ENCODE measurements at places on chromosomes 2 and 18.

- no peak for DNase-seq
These were observed 90.5 kb downstream of the PMAIP1 start for GRCh38 chr18:59990121-59990823.

GRCh38 chr2:6576302-6576701, 289.4 kb downstream of the CMPK2 start:
- DNase-seq = no peak

DNA sequence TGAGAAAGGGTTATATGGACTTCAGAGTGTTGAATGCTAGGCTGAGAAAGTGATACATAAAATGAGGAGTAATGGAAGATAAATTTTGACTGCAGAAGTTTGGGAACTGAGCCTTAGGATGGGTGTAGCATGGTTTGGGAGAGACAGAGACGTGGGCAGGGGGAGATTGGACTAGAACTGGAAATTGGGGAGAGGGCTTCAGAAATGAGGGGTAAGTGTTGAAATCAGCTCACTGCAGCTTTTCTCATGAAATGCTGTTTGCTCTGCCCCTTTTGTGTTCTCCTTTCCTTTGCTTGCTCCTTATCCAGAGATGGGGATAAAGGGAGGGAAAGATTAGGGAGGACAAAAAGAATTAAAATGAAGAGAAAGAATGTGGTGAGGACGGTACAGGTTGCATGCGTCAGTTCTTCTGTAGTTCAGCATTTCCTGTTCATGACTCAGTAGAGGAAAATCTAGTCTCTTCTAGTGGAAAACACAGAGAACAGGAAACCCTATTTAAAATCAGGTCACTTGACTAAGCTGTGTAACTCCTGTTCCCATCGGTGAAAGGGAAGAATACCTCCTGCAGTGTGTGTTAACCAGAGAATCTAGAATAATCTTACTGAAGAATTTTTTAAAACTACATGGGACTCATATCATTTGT, 105.6 kb downstream of the CRIM1 start:
- no peak for DNase-seq

GRCh38 chr2:157336137-157337010, 10.8 kb upstream of the ERMN start:
- DNase-seq = no peak

DNA sequence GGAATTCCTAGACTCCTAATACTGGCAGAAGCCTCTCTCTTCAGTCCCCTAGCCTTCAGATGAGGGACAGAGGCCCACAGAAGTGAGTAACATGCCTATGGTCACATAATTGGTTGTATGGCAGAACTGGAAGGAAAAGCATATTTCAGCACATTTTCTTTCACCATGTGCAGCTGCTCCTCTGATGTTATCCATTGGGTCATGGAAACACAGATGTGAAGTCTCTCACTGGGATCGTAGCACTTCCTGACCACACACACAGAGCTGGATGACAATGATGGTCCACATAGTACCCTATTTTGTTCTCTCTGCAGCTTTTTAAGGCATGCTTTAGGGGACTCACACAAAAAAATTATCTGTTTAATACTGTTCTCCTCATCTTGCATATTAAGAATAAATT, 24.5 kb downstream of the MYO3B start:
- no peak for DNase-seq

GRCh38 chr2:97267411-97268074, 154.6 kb downstream of the ANKRD36 start:
- DNase-seq = no peak

GRCh38 chr2:208280234-208280633, 14.2 kb downstream of the PIKFYVE start:
- DNase-seq = no peak

- no peak for DNase-seq
These were observed 202.4 kb downstream of the FBXO15 start for GRCh38 chr18:73945130-73945792.

DNA sequence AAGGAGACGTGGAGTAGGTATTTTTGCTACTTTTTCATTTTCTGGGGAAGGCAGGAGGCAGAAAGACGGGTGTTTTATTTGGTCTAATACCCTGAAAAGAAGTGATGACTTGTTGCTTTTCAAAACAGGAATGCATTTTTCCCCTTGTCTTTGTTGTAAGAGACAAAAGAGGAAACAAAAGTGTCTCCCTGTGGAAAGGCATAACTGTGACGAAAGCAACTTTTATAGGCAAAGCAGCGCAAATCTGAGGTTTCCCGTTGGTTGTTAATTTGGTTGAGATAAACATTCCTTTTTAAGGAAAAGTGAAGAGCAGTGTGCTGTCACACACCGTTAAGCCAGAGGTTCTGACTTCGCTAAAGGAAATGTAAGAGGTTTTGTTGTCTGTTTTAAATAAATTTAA, 3.4 kb downstream of the FZD7 start:
- no peak for DNase-seq

- no peak for DNase-seq
These were observed 49.0 kb upstream of the MC4R start for GRCh38 chr18:60421356-60422118.

GRCh38 chr2:127986548-127987079, 41.2 kb downstream of the SAP130 start:
- DNase-seq = no peak

- no peak for DNase-seq
These were observed 54.6 kb upstream of the NFU1 start for GRCh38 chr2:69491864-69492263.

- DNase-seq = no peak
These were observed 1154.8 kb upstream of the ZEB2 start for GRCh38 chr2:145674705-145675104.

DNA sequence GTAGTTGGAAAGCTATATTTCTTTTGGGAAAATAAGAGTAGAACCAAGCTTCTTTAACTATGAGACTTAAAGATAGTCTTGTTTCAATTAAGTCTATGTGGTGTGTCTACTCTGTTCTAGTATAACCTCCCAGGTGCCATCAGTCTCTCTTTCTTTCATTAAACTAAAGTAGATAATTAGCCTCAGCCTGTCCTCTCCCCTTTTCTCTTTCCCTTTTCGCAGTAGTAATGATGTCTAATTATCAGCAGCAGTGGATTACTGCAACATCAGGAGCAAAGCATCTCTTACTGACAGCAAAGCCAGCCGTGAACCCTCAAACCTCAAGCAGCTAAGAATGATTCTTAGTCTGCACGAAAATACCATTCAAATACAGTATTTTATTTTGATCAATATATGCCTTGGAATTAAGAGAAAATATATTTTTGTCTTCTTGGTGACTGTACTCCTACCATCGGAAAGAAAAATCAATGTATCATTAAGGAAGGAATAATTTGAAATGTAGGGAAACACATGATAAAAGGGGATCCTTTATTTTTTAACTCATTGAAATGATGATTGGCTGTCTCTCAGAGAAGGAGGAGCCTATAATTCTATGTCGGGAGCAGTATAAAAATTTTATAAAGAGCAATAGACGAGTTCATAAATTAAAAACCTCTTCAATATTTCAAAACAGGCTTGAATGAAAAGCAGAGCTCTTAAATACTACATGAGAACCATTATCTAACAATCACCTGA, 4.5 kb downstream of the NOL4 start:
- no peak for DNase-seq

- DNase-seq = no peak
These were observed 95.5 kb upstream of the AGAP1 start for GRCh38 chr2:235398321-235398720.

GRCh38 chr2:39524756-39525635, 87.9 kb upstream of the MAP4K3 start:
- DNase-seq = no peak

GRCh38 chr2:208892203-208892602, 485.6 kb downstream of the PTH2R start:
- no peak for DNase-seq

DNA sequence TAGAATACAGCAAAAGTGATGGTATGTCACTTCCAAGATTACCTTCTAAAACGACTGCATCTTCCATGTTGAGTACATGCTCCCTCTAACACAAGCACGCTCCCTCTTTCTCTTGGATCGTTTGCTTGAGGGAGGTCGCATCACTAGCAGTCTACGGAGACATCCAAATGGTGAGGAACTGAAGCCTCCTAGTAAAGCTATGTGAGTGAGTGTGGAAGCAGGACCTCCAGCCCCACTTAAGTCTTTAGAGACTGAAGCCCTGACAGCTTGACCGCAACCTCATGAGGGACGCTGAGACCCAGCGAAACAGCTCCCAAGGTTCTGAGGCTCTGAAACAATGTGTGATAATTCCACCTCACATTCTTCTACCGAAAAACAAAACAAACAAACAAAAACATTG, 486.7 kb upstream of the GCFC2 start:
- DNase-seq = no peak

GRCh38 chr2:55763721-55764120, 70.1 kb upstream of the PNPT1 start:
- no peak for DNase-seq

DNA sequence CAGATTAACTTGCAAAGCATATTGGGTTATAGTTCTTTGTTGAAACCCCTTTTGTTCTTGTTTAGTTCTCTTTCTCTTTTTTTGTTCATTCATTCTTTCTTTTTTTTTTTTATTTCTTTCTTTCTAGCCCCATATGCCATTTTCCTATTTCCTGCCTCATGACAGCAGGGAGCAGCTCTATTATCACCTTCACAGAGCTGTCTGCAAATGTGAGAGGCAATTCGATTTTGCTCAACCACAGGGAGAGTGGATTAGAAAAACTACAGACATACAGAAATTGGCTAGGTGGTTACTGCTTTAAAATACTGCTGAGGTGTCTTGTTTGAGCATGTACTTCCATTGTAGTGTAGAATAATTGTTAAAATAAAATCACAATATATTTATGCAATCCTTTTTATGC, 44.2 kb upstream of the TBR1 start:
- no peak for DNase-seq

- DNase-seq = no peak
These were observed 30.5 kb downstream of the MAL start for GRCh38 chr2:95056044-95056443.

GRCh38 chr2:180583441-180584140, 396.8 kb upstream of the UBE2E3 start:
- DNase-seq = no peak

DNA sequence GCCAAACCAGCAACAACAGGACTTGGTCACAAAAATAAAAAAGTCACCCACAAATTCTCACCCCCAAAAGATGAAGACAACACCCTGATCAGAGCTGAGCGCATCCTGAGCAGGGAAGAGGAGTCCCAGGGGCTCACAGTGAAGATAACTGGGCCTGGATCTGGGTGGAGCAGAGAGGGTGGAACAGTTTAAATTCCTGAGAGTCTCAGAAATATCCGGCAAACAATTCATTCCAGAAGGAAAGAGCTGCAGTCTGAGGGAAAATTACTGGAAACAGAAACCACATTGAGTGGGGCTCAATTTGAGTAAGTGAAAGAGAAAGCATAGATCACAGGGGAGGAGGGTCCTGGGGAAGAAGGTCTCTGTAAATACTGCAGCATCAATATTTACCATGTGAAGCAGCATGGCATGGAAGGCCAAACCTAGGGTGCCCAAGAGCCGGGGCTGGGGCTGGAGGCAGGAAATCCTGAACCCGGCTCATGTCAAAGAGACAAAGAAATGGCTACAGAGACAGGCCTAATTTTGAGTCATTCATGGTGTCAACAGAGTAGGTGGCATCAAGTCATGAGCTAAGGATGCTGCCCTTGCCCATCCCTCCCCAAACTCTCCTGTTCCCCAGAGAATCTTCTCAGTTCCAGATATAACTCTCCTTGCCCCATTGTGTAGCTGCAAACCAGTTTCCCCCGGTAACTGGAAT, 61.4 kb upstream of the ZBTB7C start:
- DNase-seq = no peak

- no peak for DNase-seq
These were observed 7.8 kb upstream of the ARHGAP25 start for GRCh38 chr2:68726608-68727367.

Data from HuH-7.5 (cell line).